ENCODE measurements at places on chromosomes 3 and 15.

- DNase-seq = no peak
These were observed 17.9 kb upstream of the SATB1 start for GRCh38 chr3:18442756-18443664.

DNA sequence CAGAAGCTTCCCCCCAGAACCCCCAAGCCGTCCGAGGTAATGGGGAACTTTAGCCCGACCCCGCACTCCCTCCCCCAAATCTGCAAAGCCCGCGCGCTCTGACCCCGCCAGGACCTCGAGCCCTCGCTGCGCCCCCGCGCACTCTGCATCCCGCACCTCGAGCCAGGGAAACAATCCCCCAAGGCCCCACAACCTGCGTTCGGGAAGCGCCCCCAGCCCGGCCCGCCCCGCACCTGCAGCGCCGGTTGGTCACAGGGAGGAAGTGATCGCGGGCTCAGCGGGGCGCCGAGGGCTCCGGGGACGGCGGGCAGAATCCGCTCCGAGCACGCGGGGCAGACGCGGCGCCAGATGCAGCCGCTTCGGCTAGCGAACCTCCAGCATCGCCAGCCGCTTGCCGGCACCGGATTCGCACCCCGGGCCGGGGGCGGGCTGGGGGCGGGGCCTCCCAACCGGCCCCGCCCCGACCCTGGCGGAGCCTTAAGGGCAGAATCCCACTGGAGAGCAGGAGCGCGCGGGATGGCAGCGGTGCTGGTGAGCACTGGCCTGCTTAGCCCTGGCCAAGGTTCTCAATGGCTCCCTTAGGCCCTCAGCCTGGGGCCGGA, at the start of gene CAMKV:
TSS of gene CAMKV (minus strand) at position 382 of the 602 bp plus-strand sequence. CDS start 7,518 bp downstream, outside the sequence.
- no peak for DNase-seq

DNA sequence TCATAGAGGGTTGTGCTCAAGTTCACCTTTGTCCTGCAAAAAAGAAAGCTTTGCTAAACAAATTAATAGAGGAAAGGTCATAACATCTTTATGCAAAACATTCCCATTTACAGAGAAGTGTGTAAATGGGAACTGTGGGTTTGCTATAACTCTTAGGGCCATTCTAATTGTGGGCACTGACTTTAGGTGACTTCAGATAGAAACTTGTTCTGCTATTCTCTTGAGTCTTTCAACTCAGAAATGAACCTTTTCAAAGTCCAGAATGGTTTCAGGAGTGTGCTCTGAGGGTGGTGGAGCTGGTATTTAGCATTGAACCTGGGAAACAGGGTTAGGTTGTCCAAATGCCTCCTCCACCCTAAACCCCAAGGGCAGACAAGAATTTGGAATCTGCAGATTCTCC, 34.0 kb downstream of the SPTSSB start:
- DNase-seq = no peak

GRCh38 chr15:29432191-29433049, 162.8 kb upstream of the NSMCE3 start:
- DNase-seq = no peak

GRCh38 chr15:90213122-90213817, 12.1 kb downstream of the SEMA4B start:
- DNase-seq = no peak

DNA sequence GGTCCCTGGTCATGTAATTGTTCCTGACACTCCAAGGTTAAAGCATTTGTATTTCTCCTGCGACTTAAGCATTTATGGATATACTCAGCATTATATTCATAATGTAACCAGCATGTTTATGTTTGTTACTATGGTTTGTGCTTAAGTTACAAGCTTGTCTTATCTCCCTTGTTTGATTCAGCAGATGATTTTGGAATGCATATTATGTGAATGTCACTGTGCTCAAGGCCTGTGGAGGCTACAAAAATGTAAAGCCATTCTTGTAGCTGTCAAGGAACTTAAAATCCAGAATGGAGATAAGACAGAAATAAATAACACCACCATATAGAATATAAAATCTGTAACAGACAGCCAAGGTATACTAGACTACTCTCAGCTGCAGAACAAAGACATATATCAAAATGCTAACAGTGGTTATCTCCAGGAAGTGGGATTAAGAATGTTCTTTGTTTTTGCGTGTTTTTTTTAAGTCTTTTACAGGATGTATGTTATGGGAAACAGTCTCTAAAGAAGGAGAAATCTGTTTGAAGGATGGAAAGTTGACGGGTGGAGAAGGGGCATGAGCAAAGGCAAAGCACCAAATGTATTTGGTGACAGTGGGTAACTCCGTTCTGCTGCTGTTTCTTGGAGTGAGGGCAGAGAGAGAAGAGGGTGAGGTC, 61.4 kb downstream of the IGF2BP2 start:
- DNase-seq = no peak

DNA sequence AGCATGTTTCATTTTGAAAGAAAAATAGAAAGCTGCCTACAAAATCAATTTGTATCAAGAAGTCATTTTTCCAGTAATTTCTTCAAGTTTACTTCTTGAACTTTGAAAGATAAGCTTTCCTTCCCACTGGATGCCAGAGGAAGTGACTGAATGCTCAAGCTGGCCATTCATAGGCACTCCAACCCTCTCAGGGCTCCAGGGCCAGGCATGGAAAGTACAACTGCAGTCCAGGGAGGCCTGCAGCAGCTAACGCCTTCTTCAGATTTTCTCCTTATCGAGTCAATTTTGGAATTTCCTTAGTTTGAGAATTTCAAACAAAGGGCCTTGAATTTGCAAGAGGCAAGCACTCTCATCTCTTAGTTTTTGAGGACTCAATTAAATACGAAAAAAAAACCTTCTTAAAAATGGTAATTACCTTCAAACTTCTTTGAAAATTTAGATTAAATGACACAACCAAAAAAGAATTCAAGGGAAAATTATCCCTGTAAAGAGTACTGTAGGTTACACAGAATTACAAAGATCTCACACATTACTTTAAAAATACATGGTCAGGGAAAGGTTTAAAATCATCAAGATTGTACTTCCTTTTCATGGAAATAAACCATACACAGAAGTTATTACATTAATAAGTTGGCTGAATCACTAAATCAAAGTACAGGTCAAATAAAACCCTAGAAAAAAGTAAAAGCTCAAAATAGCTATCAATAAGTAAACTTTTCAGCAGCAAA, 2.5 kb downstream of the UBP1 start:
- no peak for DNase-seq

- no peak for DNase-seq
These were observed 5.7 kb upstream of the CD276 start for GRCh38 chr15:73678498-73678897.

DNA sequence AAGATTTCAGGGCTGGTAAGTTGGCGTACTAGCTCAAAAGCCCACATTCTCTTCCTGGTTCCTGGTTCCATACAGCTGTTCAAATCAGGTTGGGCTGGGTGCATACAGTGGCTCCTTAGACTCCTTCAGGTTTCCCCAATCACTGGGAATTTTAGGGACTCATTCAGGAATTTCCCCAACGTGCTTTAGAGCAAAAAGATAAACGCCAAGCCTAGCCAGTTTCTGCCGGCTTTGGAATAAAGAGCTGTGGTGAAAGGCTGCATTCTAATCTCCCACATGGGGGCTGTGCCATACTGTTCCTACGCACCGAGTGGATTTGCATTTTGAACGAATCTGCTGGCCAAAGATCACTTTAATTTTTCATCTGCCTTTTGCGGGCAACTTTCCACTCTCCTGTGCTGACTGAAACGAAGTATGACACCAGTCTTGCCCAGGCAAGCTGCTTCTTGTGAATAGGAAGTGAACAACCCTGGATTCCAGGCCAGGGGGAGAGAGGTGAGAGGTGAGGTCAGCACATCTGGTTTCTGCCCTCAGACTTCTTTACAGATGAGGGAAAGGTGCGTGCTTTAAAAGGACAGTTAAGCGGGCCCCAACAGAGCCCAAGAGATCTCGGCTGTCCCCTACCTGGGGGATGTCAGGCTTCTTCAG, 184.2 kb upstream of the PDZRN3 start:
- DNase-seq = no peak

- DNase-seq = no peak
These were observed 921.7 kb downstream of the TBL1XR1 start for GRCh38 chr3:176275538-176275937.

GRCh38 chr15:99303907-99304306, 52.6 kb downstream of the LRRC28 start:
- DNase-seq = no peak

DNA sequence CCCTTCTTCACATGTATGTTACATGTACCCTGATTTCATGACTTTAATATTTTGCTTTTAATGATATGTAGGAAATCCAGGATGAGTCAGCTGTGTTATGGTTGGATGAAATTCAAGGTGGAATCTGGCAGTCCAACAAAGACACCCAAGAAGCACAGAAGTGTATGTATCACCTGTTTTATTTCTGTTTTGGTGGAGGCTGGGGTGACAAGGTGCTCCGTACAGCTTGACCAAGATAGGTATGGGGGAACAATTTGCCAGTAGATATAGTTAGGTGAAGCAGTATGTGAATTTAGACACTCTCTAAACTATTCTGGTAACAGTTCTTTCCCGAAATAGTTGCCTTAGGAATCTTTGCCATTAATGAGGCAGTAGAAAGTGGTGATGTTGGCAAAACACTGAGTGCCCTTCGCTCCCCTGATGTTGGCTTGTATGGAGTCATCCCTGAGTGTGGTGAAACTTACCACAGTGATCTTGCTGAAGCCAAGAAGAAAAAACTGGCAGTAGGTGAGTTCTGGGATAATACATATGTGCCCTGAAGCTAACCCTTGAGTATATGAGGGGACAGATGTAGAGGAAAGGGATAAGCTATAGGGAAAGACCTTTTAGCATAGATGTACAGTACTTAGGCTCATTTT, 63.7 kb upstream of the CRTC3 start:
- no peak for DNase-seq

DNA sequence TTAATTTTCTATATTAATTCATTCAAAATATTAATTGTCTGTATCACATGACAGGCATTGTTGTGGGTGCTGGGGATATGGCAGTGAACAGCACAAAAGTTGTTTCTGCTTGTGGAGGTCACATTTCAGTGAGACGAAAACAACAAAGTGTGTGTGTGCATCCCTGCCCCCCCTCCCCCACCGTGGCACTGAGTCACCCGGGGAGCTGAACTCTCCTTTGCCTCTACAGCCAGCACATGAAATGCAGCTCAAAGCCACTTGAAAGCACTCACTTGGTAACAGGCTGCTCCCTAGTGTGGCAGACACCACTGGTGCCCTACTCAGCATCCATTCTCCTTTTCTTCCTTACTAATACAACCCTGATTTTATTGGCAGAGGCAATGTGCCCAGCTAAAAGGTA, 16.9 kb upstream of the SCAMP5 start:
- no peak for DNase-seq

GRCh38 chr3:70618151-70618550, 305.7 kb upstream of the MDFIC2 start:
- DNase-seq = no peak

DNA sequence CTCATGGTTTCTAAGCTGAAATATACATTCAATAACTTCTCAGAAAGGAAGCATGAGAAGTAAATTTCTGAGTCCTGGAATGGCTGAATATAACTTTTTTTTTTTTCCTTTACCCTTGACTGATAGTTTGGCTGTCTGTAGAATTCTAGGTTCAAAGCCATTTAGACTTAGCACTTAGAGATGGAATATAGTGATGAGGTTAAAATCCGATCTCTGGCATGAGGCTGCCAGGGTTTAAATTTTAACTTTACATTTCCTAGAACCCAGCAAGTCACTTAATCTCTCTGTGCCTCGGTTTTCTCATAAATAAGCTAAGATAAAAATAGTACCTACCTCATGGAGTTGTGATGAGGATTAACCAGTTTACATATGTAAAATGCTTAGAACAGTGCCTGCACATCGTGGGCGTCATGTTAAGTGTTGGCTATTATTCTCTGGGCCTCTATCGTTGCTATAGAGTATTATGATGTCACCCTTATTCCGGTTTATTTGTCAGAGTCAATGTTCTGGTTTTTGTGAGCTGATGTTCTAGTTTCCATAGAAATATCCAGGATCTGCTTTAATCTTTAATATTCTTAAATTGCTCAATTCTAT, 199.8 kb upstream of the TLE3 start:
- DNase-seq = no peak

- DNase-seq = no peak
These were observed 18.7 kb upstream of the SKIL start for GRCh38 chr3:170338690-170339340.

- DNase-seq = no peak
These were observed 15.4 kb downstream of the PLXNA1 start for GRCh38 chr3:126998320-126998719.

DNA sequence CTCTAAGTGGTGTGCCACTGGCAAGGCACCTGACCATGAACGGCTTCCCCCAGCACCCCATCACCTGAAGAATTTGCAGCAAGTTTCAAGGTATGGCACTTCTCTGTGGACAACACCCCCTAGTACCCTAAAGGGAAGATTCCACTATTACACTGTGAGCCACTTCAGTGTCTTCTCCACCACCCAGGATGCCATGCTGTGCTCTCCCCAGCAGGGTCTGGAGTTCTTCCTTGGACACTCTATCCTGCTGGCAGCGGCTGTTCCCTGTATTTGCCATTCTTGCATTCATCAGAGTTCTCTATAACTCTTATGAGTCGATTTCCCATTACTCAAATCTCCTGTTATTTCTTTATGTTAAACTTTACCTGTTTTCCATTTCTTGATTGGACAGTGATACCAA, 33.9 kb upstream of the RNU6-1 start:
- DNase-seq = no peak

GRCh38 chr15:77346245-77347036, 73.5 kb downstream of the PEAK1 start:
- no peak for DNase-seq

GRCh38 chr3:171213178-171213577, 186.7 kb upstream of the SLC2A2 start:
- DNase-seq = no peak

- DNase-seq = no peak
These were observed 289.8 kb downstream of the ARPP21 start for GRCh38 chr3:35929158-35929557.

DNA sequence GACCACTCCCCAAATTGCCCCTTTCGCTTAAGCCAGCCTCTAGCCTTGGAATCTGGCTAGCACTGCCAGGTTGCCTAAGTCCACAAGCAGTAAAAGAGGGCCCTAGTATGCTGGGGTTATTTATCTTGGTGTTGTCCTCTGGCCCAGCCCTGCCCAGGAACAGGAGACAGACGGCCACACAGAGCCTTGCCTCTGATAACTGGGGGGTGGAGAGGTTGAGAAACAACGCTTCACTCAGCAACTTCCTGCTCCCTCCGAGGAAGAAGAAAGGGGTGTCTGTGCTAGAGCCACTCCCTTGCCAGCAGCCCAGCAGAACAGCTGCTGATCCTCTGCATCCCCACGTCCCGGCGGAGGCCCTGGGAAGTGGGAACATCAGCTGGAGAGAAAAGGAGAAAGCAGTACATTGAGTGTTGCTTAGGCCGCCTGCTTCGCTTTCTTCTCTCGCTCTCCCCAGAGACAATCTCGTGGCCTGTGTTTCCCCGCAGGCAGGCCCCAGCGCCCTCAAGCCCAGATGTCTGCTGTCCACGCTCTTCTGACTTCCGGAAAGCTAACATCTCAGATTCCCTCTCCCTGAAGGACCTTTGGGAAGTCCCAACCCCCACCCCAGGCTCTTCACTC, 22.6 kb upstream of the C3orf70 start:
- DNase-seq = no peak

Measured in stimulated activated CD8-positive, alpha-beta memory T cell treated with anti-CD3 and anti-CD28 coated beads, Interleukin-4, amount 100 ng/mL, for 1 hour (primary cell).